ENCODE measurements at places on chromosomes 16 and 17.

DNA sequence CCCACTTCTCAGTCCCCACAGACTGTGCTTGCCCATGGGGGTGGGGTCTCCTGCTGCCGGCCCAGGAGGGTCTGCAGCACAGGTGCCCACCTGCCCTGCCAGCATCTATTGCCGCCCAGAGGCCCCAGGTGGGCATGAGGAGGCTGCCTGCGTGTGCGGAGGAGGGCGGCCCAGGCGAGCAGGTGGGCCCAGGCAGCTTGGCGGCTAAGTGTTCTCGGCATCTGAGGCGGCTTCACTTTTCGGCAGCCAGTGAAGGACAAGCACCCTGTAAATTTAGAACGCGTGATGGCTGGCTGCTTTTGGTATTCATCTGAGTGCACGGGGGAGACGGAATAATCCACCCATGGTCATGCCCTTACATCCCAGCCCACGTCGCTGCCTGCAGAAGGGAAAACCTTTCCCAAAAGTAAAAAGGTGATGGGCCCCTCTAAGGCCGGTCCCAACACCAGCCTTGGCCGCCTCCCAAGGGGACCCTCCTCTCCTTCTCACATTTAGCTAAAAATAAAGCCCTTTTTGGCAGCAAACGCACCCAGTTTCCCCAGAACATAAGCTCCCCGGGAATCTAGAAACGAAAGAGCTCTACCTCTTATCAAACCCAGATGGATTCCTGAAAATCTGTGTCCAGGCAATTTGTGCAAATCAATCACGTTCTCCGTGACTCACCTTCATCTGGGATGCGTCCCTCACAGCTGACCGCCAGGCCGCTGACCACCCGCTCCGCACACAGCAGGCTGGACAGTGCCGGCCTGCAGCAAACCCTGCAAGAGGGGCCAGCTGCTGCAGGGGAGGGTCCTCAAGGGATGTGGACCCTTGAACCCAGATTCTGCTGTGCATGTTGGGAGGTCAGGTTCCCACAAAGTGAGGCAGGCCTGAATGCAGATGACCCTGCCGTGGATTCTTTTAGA is 79.4 kb downstream of the RBFOX3 start:
- DNase-seq, result no peak

DNA sequence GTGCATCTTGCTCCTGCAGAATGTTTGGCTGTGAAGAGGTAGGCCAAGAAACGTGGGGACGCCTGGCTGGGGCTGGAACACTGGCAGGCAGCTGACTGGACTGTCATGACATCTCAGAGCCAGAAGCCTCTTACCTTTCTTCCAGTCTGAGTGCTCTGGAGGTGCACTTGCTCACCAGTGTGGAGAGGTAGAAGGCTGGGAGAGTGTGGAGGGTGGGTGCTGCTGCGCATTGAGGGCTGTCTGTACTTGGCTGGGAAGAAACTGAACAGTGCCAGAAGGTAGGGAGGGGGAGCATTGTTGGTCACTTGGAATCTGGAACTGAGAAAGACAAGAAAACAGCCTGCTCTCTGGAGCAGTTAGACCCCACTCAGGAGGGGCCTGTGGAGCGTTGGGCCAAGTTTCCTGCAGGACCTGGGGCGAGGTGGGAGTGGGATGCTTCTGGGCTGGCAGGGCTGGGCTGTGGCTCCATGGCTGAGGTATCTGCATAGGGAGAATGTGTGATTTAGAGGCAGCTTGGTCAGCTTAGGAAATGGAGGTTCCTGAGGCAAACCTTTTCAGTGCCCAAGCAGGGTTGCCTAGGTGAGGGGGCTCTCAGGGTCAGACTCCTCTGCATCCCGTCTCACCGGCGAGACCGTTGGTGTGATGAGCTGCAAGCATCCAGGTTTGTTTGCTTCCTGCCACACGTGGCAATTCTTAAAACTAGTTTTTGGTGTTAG is 55.1 kb downstream of the KSR1 start:
- no peak for DNase-seq

GRCh38 chr16:64406770-64407181 is 715.1 kb downstream of the CDH11 start:
- DNase-seq, result no peak

GRCh38 chr16:88790312-88791211 is 5.5 kb upstream of the PIEZO1 start:
- DNase-seq, result no peak

GRCh38 chr16:19881028-19881427 is 3.6 kb downstream of the GPRC5B start:
- no peak for DNase-seq

- DNase-seq, result no peak
Observed at GRCh38 chr17:62819511-62820221, 11.6 kb upstream of the MARCHF10 start.

DNA sequence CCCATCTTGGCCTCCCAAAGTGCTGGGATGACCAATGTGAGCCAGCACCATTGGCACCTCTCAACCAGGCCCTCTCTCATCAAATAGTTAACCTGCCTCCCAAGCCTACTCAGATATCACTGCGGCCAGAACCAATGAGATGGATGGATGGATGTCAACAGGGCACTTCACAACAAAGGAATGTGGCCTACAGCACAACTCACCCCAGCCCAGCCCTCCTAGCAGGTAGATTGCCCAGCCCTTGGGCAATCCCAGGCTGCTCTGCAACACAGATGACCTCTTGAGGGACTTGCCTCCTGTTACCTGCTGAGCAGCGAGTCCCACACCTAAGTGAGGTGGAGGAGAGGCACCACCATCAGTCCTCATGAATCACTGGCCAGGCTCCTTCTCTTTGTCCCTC is 22.6 kb upstream of the KIFC3 start:
- no peak for DNase-seq

DNA sequence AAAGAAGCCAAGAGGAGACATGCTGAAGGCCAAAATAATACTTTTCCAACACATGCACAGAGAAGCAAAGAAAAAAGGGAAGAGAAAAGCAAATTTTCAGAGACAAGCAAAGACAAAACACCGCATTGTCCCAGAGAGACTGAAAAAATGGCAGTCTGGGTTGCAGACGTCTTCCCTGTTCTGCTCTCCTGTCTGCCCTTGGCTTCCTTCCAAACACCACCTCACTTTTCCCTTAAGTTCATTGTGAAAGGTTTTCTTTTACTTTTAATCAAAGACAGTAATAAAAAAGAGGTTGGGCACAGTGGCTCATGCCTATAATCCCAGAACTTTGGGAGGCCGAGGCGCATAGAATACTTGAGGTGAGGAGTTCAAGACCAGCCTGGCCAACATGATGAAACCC is 21.2 kb upstream of the VAT1L start:
- DNase-seq, result no peak

DNA sequence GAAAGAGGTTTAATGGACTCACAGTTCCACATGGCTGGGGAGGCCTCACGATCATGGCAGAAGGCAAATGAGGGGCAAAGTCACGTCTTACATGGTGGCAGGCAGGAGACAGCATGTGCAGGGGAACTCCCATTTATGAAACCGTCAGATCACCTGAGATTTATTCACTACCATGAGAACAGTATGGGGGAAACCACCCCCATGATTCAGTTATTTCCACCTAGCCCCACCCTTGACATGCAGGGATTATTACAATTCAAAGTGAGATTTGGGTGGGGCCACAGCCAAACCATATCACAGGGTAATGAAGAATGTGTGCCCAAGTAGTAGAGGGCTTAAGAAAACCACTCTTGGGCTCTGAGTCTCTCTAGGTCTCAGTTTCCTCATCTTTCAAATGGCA is 85.1 kb downstream of the PRKCB start:
- DNase-seq, result no peak

GRCh38 chr17:7408252-7408727 is 645 bp downstream of the NLGN2 start:
- no peak for DNase-seq

- no peak for DNase-seq
Observed at GRCh38 chr16:85750146-85750826, 610 bp downstream of the C16orf74 start.

- DNase-seq, result no peak
Observed at GRCh38 chr16:1032607-1033006, 39.9 kb upstream of the SSTR5 start.

DNA sequence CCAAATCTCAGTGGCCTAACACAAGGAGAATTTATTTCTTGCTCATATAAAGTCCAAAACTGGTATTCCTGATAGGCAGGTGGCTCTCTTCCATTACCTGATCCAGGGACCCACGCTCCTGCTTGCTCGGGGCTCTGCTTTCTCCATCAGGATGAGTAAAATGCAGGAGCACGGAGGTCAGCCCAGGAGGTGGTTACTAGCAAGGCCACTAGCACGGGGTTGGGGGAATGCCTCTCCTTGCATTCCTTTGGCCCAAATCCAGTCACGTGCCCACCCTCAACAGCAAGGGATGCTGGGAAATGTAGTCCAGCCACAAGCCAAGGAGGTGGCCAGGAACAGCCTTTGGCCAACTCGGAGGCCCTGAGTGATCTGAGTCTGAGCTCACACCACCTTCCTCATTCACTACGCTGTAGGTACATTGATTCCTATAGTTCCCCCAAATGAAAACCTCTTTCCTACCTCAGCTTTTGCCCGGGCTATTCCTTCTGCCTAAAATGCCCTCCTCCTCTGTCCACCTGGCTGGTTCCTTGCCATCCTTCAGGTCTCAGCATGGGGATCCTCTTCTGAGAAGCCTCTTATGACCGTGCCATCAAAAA is 38.3 kb upstream of the HAPSTR1 start:
- peak; percentile 50 for DNase-seq

- DNase-seq, result no peak
Observed at GRCh38 chr16:67694611-67695010, 24.5 kb downstream of the GFOD2 start.

DNA sequence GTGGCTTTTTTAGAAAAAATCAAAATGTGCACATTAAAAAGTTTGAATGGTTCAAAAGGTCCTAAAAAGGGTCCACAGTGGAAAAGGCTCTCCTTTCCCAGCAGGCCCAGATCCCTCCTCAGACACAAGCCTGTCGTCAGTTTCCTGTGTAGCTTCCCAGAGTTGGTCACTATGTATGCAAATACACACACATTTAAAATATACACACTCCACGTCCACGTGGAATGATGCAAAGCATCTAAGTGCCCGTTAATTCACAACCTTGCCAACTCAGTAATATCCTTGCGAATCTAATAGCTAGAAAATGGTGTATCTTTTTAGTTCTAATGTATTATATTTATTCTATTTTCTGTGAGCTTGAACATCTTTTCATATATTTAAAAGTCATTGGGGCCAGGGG is 17.7 kb downstream of the NLRC5 start:
- no peak for DNase-seq

DNA sequence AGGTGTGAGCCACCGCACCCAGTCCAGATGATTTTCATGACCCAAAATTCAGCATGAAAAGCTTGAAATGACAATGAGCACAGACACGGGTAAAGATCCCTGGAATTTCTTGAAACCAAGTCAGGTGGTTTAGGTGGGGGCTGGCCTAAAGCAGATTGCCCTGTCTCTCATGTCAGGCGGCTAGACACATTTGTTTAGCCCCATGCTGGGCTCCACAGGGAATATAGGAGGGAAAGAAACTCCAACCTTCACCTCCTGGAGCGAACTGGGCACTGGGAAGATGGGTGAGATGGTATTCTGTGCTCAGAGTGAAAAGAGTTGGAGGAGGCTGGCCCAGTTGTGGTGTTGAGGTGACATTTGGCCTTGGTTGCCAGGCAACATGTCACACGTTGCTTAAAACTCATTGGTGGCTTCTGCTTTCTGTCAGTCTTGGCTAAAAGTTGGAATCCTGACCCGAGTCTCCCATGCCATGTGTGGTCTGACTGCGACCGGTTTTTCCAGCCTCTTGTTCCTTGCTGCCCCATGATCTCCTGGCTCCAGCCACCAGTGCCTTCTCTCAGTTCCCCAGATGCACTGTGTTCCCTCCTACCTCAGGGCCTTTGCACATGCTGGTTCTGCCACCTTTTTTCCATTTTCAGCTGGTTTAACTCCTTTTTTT is 113.7 kb downstream of the ABCC6 start:
- no peak for DNase-seq

DNA sequence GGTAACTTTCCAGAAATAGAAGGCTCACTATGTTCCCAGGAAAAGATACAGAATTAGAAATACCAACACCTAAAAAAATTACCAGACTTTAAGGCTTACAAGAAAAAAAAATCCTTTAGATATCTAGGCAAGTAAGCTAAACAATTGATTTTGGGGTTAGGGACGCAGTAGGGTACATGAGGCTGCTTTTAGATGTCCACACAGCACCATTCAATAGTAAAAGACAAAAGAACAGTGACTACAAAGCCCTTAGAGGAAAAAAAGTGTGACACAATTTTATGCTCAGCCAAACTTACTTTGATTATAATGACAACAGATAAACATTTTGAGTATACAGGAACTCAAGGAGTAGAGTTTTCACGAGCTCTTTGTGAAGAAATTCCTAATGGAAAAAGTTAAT is 29.9 kb downstream of the METTL16 start:
- no peak for DNase-seq

- DNase-seq, result no peak
Observed at GRCh38 chr17:39678340-39679116, 9.3 kb downstream of the PGAP3 start.

GRCh38 chr17:60091908-60092331 is 13.2 kb upstream of the HEATR6 start:
- DNase-seq, result no peak

GRCh38 chr17:62008294-62008693 is 56.8 kb downstream of the MED13 start:
- no peak for DNase-seq

DNA sequence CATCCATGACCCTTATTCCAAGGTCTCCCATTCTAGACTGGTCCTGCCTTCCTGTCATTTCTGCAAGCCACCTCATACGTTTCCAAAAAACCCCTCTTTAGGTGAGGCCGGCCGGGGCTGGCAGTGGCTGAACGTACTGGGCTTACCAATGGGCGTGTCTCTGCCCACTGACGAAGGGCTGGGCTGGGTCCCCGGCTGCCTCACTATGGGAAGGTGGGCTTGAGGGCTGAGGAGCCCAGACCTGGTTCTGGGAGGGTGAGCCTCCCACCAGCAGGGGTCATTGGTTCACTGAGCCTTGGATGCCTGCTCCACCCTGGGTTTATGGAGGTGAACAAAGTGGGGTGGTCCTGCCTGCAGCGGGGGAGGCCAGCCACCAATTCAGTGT is 19.9 kb downstream of the KDM8 start:
- DNase-seq, result no peak

GRCh38 chr17:77450742-77451244 is 310.0 kb downstream of the SEC14L1 start:
- DNase-seq, result no peak

- no peak for DNase-seq
Observed at GRCh38 chr17:54863176-54863575, 37.5 kb upstream of the TOM1L1 start.

DNA sequence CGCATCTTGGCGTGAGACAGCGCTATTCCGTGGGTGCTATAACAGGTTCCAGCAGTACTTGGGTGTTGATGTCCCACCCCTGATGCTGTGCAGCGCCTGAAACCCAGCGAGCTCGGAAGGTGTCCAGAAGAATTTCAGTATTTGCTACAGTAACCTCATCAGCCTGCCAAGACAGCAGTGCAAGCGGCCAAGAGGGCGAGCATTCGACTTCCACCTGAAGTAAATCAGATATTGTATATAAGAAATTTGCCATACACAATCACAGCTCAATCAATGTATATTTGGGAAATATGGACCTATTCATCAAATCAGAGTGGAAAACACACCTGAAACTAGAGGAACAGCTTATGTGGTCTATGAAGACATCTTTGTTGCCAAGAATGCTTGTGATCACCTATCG is 13.0 kb downstream of the APPBP2 start:
- DNase-seq, result no peak

GRCh38 chr16:9308356-9308801 is 216.9 kb downstream of the HAPSTR1 start:
- DNase-seq, result no peak

GRCh38 chr17:77771145-77771544 is 187.4 kb upstream of the TNRC6C start:
- no peak for DNase-seq

- DNase-seq, result no peak
Observed at GRCh38 chr17:2144701-2145100, 89.8 kb downstream of the HIC1 start.
